ENCODE measurements at places on chromosomes 3 and 15. TPM values are rescaled to one million over a fixed set of nuclear protein-coding genes. Genes with fewer than 3 reads are reported as not detected.

DNA sequence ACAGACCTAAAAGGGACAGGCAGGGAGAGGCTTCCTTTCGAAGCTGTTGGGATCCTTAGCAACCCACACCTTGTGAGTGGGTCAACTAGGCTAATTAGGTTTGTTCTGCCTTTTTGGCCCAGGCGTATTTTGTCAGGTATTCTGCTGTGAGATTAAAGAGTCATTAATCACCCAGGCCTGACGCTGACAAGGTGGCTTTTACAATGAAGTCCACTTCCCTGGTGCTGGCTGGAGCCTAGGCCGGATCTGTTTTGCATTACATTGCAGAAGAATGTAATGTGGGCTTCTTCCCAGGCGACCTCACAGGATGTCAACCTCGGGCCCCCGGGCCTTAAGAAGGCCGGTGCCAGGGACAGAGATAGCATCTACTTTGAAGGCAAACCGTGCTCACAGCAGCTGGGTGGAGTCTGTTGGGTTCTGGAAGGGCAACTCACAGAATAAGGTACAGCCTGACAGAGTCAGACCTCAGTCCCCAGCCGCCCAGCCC, 76.9 kb downstream of the HES1 start:
- no peak for DNase-seq

DNA sequence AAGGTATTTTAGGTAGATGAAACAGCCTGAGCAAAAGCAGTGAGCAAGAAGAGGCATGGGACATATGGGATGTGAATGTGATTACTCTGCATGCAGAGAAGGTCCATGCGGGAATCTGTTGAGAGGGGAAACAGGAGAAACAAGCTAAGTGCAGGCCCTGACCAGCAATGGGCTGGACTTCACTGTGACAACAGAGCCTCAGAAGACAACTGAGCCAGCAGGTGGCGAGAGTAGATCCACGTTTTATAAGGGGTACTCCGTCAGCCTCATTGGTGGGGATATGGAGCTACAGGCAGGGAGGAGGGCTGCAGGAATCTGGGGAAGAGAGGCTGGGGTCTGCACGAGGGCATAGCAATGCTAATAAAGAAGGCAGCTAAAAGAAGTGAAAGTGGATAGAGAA, 405.9 kb upstream of the LMCD1 start:
- peak; percentile 35 for DNase-seq

DNA sequence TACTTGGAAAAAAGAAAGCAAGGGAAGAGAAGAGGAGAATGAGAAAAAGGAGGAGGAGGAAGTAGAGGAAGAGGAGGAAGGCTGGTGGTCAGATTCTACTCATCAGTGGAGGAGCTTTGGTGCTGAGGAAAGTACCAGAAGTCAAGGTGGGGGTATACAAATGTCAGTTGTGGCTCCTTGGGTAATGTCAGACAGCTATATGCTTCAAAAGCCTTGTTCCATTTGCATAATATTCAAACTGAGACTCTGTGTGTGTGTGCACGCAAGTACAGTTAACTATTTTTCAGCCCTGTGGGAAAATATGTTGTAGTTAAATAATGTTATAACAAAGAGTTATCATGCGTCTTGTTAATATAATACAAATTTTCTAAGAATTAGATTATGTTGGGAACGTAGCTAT, 609.7 kb downstream of the PDCD6IP start:
- DNase-seq, result no peak

- no peak for DNase-seq
Observed at GRCh38 chr3:21791356-21791755, 40.3 kb upstream of the ZNF385D start.

- DNase-seq, result no peak
Observed at GRCh38 chr3:58009026-58009748, 965 bp downstream of the FLNB start.

- DNase-seq, result no peak
Observed at GRCh38 chr3:177463863-177464262, 266.6 kb upstream of the TBL1XR1 start.

- DNase-seq, result no peak
Observed at GRCh38 chr15:100997442-100997841, 78.3 kb downstream of the LRRK1 start.

DNA sequence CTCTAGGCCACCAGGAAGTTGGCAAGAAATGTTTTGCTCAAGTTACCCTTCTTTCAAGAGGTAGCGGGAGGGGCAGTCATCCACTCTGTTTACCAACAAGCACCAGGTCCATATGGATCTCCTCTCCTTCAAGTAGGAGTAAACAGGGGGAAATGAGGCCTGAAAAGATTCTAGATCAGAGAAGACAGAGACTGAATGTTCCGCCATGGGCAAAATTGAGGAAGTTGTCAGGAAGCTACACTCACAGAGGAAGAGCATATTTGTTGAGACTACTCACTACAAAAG, 81.6 kb downstream of the KLF15 start:
- DNase-seq, result no peak

- no peak for DNase-seq
Observed at GRCh38 chr15:95328559-95328958, 1001.9 kb upstream of the NR2F2 start.

DNA sequence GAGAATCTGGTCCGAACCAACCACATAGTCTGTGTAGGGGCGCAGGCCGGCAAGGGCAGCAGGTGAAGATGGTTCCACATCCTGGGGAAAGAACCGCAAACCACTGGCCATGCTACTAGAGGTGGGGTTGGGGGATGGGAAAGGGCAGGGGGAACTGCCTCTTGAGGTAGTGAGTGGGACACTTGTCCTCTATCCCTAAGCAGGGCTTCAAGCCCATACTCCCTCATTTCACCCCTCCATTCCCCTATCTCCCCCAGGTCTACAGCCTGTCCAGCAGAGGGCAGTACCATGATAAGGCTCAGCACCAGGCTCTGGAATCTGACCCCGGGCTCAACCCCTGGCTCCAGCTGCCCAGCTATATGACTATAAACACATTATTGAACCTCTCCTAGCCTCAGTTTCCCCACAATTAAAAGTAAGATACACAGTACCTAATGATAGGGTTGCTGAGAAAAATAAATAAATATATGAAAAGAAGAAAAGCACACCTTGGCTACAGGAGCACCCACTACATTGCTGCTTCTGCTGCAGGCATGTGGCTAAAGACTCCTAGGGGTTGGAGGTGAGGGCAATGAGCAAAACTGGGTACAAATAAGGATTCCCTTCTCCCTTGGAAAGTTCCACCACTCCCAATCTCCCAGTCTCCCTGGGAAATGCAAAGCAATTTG, 6.3 kb downstream of the GORASP1 start:
- peak; percentile 42 for DNase-seq

- no peak for DNase-seq
Observed at GRCh38 chr3:112127522-112128494, 5.2 kb downstream of the GCSAM start.

GRCh38 chr3:124701687-124702086, 28.6 kb upstream of the UMPS start:
- DNase-seq, result no peak

DNA sequence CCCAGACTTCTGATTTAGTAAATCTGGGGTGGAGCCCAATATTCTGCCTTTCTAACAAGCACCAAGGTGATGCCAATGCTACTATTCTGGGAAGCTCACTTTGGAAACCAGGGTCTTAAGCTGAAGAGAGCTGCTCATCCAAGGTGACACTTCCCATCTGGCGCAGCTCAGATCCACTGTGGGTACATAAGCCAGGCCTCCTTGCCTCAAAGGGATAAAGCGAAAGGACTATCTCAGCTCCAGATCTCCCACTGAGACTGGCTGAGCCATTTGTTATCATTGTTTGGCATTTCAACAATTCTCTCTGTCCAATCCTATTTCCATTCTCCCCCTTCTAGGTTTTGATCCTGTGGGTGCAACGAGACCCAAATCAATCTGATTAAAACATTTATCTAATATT, 323.8 kb downstream of the GBE1 start:
- DNase-seq, result no peak

NRROS gene
- 1.5 TPM for total RNA-seq

- DNase-seq, result no peak
Observed at GRCh38 chr15:27028858-27029477, 58.0 kb downstream of the GABRG3 start.

DNA sequence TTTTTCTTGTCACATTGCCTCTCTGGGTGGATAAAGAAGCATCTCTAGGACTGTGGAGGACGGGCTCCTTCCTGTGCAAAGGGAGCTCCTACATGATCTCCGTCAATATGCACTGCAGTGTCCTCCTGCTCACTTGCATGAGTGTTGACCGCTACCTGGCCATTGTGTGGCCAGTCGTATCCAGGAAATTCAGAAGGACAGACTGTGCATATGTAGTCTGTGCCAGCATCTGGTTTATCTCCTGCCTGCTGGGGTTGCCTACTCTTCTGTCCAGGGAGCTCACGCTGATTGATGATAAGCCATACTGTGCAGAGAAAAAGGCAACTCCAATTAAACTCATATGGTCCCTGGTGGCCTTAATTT, 478 bp downstream of the GPR15 start:
- no peak for DNase-seq

DNA sequence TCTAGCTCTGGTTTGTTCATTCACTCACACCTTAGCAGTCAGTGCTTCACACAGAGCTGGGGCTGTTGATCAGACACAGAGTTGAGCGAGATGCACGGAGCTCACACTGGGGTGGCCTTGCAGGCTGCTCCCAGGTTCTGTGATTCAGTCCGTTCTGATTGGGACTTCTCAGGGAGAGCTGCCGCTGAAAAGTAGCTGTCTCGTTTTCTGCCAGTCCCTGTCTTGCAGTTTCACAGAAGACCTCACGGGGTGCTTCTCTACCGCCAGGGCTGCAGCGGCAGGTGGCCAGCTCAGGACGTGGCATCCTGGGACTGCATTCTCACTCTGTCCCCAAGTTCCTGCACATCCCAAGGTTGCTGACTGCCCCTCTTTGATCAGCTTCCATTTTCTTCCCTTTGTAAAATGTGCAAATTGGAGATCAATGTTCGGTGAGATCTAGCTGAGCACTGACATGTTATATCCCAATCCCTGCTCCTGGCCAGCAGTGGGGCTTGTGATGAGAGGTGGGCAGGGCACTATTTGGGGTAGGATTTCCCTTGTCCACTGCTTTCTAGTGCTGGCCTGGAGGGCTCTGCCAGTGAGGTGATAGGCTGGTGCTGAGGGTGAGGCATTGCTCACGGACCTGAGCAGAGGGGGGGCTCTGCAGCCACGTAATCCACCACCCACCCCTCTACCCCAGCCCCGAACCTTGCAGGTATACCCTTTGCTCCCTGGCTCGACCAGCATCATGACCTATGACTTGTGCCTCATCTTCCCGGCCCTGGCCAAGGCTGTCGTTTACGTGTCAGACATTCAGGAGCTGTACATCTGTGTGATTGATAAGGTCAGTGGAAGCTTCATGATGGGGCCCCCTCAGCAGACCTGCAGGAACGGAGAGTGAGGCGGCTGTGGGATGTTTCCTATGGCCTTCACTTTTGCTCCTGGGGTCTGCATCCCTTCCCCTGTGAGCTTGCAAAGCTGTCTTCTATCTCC, 5.3 kb upstream of the TXNRD3 start:
- peak; percentile 26 for DNase-seq

XCR1 gene
- total RNA-seq, result not detected

DNA sequence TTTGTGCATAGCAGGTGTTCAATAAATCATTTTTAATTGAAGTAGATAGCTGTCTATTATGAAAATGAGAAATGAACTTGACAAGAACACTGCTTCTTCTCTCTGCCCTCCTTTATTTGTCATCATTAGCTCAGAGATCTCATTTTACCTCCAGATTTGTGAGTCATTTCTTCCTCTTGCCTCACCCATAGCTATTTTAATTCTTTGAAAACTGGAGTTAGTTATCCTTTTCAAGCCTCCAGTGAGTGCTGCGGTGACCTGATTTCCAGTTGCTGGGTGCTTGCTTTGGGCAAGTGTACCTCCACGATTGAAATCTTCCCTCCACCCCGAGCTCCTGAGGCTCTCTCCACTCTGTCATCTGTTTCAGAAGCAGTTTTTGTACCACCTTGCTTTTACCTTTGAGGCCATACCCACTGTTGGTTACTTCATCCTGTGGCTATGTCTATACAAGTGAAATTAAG, 114.6 kb downstream of the NFKBIZ start:
- no peak for DNase-seq

CORO2B gene
- total RNA-seq, result 0.21 TPM

GRCh38 chr3:179828738-179829137, 175.9 kb downstream of the USP13 start:
- no peak for DNase-seq

DNA sequence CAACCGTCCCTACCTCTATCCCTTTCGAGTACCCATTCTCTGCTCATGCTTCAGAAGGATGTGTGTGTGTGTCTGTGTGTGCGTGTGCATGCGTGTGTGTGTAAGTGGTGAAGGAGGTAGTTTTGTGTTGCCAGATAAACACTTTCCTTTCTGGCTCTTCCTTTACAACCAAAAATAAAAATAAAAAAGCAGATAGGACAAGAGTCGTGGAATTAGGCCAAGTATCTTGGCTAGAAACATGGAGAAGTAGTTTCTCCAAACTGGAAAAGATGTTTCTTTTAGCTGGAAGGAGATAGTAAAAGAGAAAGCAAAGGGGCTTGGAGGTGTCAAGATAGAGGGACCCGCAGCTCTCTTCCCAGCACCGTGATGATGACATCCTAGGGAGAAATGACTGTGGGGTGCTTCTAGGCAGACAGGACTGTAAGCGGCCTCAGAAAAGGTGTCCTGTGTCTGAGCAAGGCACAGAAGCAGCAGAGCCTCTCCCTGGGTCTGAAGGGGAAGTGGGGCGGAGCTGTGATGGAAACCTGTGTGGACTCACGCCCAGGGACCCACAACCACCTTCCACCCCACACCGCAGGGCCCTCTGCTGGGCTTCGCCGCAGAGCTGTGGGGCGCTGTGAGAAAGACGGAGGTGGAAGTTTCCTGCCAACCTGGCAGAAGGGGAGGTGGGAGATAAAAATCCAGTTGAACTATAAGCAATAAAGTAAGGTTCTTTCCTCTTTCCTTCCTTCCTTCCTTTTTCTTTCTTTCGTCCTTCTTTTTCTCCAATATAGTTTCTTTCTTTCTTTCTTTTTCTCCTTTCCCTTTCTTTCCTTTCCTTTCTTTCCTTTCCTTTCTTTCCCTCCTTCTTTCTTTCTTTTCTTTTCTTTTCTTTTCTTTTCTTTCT, 35.3 kb downstream of the MUC20 start:
- DNase-seq, result no peak

DNA sequence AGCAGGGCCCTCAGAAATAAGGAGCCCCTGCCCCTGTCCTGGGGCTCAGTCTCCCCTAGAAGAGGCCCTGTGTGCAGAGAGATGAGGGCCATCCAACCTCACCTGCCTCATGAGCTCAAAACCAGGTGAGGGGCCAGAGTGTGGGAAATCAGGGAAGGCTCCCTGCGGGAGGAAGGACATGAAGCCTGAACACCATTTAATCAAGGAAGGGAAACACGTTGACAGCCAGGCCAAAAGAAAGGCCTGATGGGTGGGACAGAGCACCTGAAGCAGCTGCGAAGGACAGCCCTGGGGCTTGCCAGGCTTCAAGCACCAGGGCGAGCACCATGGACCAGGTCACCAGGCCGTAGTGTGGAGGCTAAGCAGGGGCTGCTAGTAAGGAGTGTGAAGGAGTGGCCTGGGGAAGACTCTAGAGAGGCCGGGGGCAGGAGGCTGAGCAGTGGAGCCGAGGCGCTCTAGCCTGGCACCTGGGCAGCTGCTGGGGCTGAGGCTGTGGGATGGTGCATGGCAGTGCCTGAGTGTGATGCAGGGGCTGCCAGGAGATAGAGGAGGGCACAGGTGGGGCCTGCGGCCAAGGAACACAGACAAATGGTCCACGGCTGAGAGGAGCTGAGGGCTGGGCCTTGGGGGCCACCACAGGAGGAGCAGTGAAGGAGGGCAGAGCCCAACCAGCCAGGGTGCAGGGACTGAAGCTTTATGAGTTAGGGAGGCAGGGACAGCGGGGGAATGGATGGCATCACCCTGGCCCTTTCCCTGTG, 16.1 kb downstream of the ACAA1 start:
- DNase-seq, result no peak

All from Caco-2 (cell line).